ENCODE measurements at places on chromosomes 3 and 15.

DNA sequence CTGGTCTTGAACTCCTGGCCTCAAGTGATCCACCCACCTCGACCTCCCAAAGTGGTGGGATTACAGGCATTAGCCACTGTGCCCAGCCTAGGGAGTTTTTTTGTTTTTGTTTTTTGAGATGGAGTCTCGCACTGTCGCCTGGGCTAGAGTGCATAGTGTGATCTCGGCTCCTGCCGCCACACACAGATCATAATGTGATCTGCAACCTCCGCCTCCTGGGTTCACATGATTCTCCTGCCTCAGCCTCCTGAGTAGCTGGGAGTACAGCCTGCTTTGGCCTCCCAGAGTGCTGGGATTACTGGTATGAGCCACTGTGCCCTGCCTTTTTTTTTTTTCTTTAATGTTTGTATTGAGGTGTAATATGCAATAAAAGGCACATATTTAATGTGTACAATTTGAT, 78.2 kb downstream of the SMAD3 start:
- no peak for DNase-seq

- DNase-seq: no peak
These were observed 364.0 kb downstream of the CNTN6 start for GRCh38 chr3:1456781-1457311.

- no peak for DNase-seq
These were observed 125.4 kb upstream of the CCDC54 start for GRCh38 chr3:107251819-107252218.

DNA sequence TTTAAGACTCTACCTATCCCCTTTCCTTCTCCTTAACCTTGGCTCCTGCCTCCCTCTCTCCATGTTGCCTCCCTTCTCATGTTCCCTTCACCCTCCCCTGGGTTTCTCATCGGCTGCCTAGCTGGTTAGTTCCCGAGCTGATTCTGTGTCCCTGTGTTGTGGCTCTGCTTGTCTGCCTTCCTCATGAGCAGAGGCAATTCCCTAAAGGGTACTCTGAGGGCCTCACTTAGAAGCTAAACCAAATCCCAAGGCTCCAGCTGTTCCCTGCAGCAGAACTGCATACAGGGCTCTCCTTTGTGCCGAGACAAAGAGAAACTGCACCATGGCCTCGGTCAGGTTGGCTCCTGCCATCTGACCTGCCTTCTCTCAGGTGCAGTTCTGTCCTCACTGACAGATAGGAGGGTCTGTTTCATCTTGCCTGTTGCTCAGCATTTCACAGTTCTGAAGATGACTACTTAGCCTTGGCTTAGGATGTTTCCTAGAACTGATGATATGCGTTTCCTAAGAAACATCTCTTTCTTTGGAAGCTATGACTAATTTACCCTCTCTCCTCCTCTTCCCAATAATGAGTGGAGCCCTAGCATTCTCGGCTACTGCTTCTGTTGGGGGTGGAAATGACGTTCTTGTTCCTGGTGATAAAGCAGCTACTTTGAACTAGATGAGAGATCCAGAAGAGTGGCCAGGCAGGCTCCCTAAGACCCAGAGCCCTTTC, 27.1 kb downstream of the DUOX1 start:
- no peak for DNase-seq

GRCh38 chr3:16633948-16634347, 28.7 kb upstream of the DAZL start:
- DNase-seq: no peak

- DNase-seq: no peak
These were observed 416.9 kb downstream of the FOXP1 start for GRCh38 chr3:71166339-71167240.

- DNase-seq: no peak
These were observed 854 bp upstream of the COL8A1 start for GRCh38 chr3:99637368-99638111.

- no peak for DNase-seq
These were observed 8.0 kb downstream of the TRAK1 start for GRCh38 chr3:42099020-42099765.

DNA sequence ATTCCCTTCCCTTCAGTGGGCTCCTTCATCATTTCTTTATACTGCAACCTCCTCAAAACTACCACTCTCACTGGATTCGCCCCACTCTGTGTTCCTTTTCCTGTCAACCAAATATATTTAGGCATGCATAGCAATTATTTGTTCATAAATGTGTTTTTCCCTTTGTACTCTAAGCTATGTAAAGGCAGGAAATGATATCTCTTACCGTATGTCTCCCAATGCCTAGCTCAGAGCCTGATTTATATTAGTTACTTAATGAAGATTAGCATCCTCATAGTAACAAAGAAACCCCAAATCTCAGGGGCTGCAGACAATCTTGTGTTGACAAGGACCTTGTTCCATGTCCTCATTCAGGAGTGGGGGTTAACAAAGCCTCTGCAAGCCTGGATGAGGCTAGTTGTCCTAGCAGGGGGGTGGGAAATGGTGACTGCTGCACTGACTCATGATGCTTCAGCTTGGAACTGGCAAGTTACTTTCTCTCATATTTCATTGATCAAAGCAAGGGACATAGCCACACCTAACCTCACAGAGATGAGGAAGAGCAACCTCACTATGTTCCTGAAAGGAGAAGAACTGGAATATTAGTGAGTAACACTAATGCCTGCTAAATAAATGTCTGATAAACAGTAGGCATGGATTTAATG, 15.2 kb downstream of the PHLDB2 start:
- DNase-seq: no peak

DNA sequence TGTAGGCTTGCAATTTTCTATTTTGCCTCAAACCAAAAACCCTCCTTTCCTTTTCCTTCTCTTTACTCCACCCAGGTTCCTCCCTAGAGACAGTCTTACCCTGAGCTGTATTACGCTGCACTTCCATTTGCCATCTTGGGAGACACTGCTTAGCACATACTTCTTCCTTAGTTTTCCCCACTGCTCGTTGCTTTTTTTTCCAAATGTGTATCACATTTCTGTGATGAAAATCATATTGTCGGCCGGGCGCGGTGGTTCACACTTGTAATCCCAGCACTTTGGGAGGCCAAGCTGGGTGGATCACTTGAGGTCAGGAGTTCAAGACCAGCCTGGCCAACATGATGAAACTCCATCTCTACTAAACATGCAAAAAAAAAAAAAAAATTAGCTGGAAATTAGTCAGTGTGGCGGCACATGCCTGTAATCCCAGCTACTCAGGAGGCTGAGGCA, 29.5 kb downstream of the POPDC2 start:
- no peak for DNase-seq

DNA sequence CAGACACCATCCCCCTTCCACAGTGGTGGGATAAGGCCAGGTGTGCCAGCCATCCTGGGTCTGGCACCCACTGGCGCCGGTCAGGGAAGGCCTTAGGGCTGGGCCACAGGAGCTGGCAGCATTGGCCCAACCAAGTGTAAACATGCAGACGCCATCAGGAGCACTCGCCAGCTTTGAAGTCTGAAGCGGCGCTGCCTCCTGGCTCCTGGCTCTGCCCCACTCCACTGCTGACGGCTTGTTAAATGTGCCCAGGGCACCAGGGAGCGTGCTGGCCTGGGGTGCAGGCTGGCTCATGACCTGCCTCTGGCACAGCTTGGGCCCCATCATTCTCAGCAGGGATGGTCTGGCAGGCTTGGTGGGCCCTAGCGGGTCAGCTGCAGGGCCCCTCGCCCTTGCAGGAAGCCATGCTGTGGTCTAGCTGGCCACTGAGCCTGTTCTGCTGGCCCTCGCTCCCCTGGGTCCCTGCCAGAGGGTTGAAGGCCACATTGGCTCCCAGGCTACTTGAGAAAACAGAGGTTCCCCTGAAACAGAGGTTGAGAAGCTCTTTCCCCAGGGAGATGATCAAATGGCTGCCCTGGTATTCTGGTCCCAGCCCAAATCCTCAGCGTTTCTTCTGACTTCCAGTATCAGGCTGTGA, 116.6 kb downstream of the DNAJB8 start:
- DNase-seq: no peak

- DNase-seq: no peak
These were observed 61.5 kb upstream of the DCBLD2 start for GRCh38 chr3:98962951-98963350.

DNA sequence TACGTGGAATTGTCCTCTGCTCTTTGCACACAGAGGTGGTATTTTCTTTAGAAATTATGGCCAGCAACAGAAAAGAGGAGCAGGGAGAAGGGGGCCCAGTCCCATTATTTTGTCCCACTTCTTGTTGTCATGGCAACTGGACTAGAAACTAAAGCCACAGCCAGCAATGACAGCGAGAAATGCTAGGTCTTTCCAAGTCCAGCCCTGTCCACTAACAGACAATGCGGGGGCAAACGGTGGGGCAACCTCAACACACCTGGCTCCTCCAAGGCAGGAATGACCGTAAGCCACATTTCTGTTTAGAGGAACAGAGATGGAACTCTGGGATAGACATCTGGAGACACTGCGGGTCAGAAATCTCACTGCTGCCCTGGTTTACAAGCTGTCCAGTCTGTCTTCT, 107.3 kb downstream of the RFTN1 start:
- DNase-seq: no peak

- DNase-seq: no peak
These were observed 46.6 kb downstream of the EPHB3 start for GRCh38 chr3:184608209-184608608.

GRCh38 chr15:60831540-60831939, 352.6 kb upstream of the ICE2 start:
- DNase-seq: no peak

DNA sequence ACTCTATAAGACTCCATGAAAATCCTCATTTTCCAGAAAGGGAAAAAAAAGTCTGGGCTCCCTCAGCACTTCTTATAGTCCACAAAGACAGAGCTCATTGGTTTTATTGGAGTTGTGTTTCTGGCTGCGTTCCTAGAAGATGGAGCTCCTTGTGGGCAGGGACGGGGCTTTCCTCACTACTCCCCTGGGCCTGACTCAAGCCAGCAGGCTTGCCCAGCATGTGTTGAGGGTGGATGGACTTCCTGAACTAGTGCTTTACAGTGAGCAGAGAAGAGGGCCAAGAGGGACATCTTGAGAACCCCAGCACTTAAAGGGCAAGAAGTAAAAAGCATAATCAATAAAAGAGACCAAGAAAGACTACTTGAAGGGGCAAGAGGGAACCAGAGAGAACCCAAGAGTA, 43.2 kb upstream of the EPHB1 start:
- no peak for DNase-seq

GRCh38 chr3:143712522-143712921, 135.7 kb downstream of the SLC9A9 start:
- DNase-seq: no peak

DNA sequence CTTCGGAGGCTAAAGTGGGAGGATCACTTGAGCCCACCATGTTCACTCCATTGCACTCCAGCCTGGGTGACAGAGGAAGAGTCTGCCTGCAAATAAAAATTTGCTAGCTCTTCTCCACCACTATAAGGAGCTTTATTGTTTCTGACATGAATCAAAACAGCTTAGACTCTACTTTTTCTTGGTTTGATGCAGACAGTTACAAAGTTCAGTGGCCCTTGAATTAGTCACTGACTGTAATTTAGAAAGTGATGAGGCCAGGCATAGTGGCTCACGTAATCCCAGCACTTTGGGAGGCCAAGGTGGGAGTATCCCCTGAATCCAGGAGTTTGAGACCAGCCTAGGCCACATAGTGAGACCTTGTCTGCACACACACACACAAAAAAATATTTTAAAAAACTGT, 172.4 kb upstream of the CGNL1 start:
- no peak for DNase-seq

DNA sequence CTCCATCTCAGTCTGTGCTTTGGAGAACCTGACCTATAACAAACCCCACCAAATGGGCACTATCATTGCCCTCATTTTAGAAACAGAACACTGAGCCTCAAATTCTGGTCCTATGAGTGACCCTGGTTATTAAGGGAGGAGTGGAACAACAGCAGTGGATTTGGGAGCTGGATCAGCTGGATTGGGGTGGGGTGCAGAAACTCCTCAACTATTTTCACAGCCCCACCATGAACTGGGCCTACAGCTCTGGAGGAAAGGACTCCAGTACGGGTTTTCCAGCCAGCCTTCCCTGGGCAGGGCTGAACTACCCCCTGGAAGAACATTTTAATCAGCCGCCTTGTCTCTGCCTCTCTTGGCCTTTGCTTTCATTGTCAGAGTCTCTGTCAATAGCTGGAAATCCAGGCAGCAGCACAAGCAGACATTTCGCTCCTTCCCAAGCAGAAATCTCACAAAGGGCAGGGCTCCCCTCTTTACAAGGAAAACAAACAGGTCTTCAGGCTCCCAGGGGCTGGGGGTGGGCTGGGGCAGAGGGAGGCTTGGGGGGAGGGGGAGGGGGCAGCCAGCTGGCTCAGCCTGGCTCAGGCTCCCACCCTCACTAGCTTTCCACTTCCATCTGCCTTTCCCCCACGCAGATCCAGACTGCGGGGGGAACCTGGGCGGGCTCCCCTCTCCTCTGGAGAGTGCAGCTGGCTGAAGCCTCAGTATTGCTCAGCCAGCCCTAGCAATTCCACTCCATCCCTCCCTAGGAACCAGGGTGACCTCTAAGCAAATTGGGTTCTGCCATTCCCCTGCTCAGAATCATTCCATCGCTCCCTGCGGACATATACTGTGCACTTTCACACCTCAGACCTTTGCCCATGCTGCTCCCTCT, 13.7 kb upstream of the TLE3 start:
- no peak for DNase-seq
